ENCODE measurements at places on chromosomes 6 and 20.

GRCh38 chr6:42627044-42627443, 63.2 kb downstream of the UBR2 start:
- no peak for DNase-seq

- no peak for DNase-seq
These were observed 47.8 kb downstream of the JARID2 start for GRCh38 chr6:15293674-15294073.

DNA sequence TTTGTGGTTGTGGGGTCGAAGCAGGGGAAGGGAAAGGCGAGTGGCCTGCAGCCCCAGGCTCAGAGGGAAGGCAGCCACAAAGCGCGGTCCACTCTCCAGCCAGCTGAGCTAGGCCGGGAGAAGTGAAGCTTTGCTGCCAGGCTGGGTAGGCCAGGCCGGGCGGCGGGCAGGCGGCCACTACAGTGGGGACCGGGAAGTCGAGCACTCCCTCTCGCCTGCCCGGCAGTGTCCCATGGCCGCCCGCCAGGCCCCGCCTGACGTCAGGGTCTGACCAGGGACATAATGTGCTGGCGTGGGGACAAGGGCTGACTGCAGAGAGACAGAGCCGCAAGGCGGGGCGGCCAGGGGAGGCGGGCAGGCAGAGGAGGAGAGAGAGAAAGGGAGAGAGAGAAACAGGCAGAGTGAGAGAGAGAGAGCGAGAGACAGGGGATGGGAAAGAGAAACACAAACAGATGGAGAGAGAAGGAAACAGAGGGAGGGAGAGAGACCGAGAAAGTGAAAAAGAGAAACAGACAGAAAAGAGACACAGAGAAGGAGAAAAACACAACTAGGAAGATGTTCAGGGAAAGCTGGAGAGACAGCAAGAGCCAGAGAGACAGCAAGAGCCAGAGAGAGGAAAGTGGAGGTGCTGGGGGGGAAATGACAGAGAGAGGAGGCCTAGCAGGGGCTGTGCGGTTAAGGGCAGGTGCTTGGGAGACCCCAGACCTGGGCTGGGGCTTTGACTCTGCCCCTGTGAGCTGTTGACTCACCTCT, 94.5 kb upstream of the PTPN1 start:
- DNase-seq = peak; percentile 98

DNA sequence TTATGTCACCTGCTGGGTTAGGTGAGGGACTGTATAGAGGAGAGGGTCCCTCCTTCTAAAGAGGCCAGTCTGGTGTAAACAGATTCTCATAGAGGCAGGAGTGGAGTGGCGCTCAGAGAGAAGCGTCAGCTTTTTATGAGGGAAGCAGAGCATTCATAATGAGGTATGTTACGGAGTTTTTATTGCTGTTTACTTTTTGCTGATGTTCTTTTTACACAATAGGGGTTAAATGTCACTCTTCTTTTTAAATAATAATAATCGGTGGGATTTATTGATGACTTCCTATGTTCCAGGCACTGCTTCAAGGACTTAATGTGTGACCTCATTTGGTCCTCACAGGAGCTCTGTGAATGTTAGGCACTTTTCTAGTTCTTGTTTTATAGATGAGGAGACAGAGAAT, 79.9 kb downstream of the L3MBTL3 start:
- no peak for DNase-seq

DNA sequence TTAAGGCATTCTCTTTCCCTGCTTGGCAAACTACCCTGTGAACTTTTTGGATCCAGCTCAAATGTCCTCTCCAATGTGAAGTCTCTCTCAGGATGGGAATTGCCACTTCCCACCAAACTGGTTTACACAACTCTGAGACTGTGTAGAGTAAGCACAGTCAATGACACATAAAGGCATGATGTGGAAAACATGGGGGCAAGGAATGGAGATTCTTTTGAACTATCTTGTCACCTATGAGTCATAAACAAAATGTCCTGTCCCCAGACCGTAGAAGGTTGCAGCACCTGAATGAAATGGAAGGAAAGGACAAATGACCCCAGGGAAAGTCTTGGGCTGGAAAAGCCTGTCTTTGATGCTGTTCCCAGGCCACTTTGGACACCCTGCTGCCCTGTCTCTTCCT, 11.0 kb upstream of the KIF13A start:
- no peak for DNase-seq

- no peak for DNase-seq
These were observed 30.4 kb downstream of the TGM2 start for GRCh38 chr20:38134427-38135270.

- no peak for DNase-seq
These were observed 32.3 kb upstream of the TAGAP start for GRCh38 chr6:159077123-159077522.

DNA sequence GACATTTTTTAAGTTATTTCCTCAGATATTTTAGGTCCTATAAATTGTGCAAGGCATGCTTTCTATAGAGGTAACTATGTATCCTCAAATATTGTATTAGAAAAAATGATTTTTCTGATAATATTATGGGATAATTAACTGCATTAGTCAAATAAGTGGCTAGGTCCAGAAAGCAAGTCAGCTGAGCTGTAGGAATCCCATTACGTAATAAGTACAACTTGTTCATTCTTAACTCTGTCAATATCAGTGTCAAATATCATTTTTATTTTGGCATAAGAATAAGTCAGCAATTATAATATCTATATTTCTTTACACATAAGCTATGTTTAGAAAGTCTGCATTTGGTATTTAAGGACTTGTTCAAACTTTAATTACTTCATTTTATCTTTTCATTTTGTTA, 830.9 kb upstream of the GJE1 start:
- DNase-seq = no peak

DNA sequence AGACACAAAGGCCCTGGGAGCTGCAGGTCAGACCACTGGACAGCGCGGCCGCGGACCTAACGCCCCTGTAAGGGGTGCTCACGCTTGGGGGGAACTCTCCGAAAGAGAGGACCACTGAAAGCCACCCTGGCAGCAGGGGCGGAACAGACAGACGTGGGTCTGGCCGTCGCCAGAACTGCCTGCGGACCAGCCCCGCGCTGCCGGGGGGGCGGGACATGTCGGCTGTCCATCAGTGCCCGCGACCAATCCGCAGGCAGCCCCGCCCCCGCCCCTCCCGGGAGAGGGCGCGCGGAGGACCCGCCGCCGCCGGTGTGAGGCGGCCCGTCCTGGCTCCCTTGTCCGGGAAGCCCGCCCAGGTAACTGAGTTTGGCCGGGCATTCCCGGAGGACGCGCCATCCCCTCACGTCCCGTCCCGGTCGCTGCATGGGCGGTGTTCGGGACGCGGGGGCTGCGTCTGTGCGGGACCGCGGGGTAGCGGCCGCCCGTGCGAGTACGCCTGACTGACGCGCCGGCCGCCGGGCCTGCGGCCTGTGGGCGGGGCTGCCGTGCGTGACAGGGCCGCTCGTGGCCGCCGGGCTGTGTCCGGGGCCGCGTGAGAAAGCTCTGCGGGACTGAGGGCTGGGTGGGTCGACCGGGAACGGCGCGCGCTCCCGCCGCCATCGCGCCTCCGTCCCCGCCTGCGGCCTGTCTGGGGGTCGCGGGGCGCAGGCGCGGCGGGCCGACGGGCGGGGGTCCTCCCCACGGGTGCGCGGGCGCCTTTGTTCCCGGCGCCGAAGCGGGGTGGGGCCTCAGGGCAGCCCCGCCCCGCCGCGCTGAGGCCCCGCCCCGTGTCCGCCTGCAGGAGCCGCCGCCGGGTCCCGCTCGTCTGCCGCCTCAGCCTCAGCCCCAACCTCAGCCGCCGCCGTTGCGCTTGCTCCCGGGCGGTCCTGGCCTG, at the start of gene PLCG1:
Gene PLCG1 (plus strand): TSS at position 864 of the 934 bp plus-strand sequence. CDS start 99 bp downstream, outside the sequence.
- DNase-seq = peak; percentile 91

DNA sequence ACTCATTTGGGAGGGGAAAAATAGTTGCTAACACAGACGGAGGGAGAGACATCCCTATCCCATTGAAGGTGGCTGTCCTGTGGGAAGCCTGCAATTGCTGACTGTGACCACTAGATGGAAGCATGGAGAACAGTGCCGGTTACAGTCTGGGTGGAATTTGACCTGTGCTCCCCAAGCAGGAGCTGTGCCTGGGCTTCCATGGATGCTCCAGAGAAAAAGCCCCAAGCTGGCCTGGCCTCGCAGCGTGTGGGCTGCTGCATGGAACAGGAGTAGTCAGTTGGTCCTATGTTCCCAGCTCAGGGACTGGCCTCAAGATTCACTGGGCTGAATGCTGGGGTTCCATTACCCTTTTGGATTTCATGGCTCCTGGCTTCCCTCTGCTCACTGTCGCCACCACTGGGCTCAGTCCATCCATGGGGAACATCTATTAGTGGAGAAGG, 116.3 kb upstream of the CHD6 start:
- peak; percentile 53 for DNase-seq

Data from mucosa of gallbladder (tissue), 1 donor.